ENCODE measurements at places on chromosomes 11 and 22.

DNA sequence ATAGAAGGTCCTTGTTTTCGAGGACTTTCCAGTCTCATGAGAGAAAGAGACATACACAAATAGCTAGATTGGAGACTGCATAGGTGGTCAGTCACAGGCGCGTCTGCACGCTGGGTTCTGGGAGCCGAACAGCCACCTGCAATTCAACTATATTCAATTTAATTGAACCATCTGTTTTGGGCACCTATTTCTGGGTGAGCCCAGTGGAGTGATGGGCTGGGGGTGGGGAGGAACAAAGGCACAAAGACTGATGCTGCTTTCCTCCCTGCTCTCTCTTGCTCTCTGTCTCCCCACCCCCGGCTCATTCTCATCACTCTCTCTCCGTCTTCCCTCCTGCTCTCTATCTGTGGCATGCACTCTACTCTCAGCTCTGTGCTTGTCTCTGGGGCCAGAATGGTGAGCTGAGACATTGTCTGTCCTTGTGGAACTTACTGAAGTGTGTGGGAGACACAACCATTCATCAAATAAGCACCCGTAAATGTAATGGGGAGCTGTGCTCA is 48.1 kb upstream of the B3GAT1 start:
- DNase-seq = no peak

DNA sequence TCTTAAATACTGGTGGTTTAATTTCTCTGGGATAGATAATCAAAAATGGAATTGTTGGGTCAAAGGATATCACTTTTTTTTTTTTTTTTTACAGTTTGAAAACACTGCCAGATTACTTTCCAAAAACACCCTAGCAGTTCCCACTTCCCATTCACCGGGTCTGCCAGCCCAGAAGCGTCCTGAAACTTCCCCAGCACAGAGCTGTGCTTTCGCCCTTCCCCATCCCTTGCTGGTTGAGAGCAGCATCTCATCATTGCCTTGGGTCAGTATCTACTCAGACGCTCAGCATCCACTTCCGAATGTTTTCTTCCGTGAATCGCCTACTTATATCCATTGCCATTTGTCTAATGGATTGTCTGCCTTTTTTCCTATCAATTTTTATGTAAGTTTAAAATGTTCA is 5.5 kb downstream of the CERK start:
- DNase-seq = no peak

- DNase-seq = no peak
Observed at GRCh38 chr11:34754171-34754823, 133.4 kb downstream of the EHF start.

- peak; percentile 8 for DNase-seq
Observed at GRCh38 chr11:34916843-34917770, 689 bp downstream of the PDHX start.

GRCh38 chr11:14082338-14082737 is 119.8 kb downstream of the SPON1 start:
- no peak for DNase-seq

DNA sequence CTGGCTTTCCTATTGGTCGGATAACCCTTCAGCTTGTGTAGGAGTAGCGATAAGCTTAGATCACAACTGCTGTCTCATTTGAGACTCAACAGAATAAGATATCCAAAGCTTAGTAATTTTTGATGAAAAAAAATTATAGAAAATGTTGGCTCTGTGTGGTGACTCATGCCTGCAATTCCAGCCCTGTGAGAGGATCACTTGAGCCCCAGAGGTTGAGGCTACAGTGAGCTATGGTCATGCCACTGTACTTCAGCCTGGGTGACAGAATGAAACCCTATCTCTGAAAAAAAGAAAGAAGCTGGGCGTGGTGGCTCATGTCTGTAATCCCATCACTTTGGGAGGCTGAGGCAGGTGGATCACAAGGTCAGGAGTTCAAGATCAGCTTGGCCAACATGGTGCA is 55.6 kb upstream of the RRM1 start:
- no peak for DNase-seq

GRCh38 chr11:2738551-2739431 is 39.0 kb upstream of the KCNQ1OT1 start:
- DNase-seq = no peak

DNA sequence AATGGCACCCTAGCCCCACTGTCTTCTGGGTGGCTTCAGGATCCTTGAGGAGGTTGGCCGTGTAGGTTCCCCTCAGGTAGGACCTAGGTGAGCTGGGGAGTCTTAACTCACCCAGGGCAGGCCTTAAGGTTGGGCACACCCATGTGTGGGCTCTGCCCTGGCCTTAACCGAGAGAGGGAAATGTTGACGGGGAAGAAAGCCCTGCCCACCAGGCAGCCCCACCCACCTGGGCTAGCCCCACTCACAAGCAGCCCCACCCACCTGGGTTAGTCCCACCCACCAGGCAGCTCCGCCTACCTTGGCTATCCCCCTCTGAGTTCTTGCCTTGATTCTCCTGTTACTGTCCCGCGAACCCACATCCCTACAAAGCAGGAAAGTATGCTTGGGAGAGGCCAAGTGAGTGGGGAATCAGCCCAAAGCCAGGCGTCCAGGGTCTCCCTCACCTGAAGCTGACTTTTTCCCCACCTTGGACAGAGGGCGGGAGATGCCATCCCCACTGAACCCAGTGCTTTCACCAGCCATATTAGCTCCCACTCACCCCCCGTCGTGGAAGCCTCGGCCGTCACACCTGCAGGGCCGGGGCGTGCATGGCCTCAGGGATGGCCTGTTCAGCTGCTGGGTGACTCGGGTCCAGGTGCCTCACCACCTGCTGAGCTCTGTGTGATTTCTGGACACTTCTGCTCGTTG is at the start of gene MYEOV:
Gene MYEOV (plus strand): TSS at position 337 of the 687 bp plus-strand sequence. CDS start 1,200 bp downstream, outside the sequence.
- peak; percentile 41 for DNase-seq

DNA sequence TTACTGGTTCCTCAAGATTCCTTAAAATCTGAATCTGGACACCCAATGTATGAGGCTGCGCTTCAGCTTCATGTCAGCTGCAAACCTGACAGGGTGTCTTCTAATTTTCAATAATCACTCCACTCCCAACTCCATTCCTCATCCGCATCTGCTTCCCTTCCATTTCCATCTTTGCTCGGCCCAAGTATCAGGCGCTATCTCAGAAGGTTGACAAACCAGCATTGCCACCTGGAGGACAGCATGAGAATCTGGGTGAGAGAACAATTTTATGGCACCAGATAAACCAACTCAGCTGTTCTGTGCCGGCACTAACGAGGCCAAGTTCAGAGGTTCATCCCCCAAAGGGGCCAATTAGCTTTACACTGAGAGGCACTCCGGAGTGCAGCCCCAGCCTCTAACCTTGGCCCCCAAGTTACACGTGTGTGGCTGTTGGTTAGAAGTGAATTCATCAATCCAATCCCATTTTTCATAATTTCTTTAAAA is 79.1 kb upstream of the LMO2 start:
- no peak for DNase-seq

GRCh38 chr11:70628855-70629844 is 230.8 kb downstream of the CTTN start:
- no peak for DNase-seq

GRCh38 chr11:72102162-72102561 is 935 bp downstream of the LAMTOR1 start:
- DNase-seq = no peak

DNA sequence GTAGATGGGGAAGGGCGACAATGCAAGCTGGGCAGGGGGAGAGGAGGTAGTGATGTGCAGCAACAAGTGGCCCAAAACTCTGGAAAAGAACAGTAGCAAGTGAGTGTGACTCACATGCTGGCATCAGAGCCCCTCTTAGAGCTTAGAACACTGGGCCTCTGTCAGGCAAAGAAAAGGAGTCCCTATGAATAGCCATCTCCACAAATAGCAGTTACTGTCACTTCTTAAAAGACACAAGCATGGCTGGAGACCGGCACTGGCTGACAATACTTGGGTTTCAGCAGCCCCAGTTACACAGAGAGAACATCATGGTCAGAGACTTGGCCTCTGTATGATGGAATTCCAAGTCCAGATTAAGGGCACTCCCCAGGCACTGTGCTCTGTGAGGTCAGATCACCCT is 58.2 kb downstream of the PRCP start:
- DNase-seq = no peak

DNA sequence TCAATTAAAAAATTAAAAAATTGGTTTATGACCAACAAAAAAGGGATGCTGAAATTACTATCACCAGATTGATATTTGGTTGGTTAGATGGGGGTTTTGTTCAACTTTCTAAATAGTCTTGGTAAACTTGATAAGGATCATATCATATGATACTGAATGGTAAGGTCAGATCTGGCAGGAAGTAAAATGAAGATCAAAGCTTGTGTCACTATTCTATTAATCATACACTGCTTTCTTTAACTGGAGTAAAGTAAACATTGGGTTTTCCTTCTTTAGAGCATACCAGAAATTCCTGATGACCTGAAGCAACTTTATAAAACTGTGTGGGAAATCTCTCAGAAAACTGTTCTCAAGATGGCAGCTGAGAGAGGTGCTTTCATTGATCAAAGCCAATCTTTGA is 40.2 kb downstream of the RRM1 start:
- no peak for DNase-seq

- no peak for DNase-seq
Observed at GRCh38 chr11:86569109-86569508, 103.3 kb downstream of the ME3 start.

- no peak for DNase-seq
Observed at GRCh38 chr11:129290966-129291365, 84.7 kb upstream of the BARX2 start.

DNA sequence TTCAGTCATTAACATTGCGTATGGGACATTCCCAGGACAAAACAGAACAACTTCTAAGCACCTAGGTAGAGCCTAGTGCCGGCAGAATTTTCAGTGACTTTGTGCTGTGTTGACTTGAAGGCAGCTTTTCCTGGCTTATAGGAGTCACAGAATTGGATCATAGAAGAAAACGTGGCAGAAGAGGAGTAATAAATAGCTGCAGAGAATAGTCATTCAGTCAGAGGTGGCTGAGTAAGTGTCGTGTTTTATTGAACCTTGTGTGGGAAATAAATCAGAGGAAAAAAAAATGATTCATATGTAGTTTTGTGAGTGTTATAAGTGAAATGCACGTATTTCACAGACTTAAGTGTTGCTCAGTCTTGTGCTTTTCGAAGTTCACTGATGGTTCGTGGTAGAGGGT is 2.1 kb downstream of the BARX2 start:
- DNase-seq = no peak

- DNase-seq = no peak
Observed at GRCh38 chr22:17860220-17860965, 86.1 kb upstream of the BID start.

DNA sequence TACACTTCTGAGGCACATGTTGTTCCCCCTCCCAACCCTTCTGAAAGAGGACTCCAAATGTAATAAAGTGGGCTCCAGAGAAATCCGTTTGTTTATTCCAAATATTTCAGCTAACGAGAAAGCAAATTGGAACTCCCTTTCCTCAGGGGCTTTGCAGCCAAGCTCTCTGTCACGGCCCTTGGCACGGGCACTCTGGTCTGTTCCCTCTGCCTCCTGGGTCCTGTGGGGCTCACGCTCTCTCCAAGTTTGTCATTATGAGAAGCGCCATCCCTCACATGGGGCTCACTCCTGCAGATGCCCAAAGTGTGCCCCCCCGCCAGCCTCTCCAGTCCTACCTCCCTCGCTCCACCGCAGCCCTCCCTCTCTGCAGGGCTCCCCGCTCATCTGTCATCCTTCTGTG is 125.4 kb upstream of the POU2AF2 start:
- DNase-seq = no peak

- DNase-seq = no peak
Observed at GRCh38 chr11:76206327-76207081, at the start of gene WNT11. Gene WNT11 (minus strand): TSS chr11:76206502. CDS start chr11:76206407, 95 bp downstream.

- peak; percentile 89 for DNase-seq
Observed at GRCh38 chr11:15074206-15075161, 1.1 kb downstream of the CALCB start.

DNA sequence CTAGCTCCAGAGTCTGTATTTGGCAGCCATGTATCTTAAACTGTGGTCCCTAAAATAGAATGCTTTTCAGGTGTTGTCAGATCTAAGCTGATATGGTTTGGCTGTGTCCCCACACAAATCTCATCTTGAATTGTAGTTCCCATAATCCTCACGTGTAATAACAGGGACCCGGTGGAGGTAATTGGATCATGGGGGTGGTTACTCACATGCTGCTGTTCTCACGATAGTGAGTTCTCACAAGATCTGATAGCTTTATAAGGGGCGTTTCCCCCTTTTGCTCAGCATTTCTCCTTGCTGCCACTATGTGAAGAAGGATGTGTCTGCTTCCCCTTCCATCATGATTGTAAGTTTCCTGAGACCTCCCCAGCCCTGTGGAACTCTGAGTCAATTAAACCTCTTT is 199.9 kb upstream of the ISX start:
- DNase-seq = no peak

DNA sequence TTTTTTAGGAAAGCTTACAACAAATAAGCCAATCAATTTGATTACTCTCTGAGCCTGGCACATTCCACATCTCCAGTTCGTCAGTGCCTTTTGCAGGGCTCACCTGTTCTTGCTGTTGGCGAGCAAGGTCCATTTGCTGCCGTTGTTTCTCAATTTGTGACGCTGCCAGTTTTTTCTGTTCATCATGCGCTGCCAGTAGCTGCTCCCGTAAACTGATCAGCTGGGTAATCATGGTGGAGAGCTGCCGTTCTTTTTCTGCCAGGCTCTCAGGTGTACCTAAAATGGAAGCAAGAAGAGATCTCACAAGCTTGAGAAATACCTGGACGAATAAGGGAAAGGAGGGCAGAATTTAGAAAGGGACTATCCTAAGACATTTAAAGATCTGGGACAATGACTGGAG is 169.7 kb downstream of the SOX6 start:
- DNase-seq = no peak

GRCh38 chr11:120784566-120785251 is 239.2 kb upstream of the TBCEL start:
- DNase-seq = no peak

DNA sequence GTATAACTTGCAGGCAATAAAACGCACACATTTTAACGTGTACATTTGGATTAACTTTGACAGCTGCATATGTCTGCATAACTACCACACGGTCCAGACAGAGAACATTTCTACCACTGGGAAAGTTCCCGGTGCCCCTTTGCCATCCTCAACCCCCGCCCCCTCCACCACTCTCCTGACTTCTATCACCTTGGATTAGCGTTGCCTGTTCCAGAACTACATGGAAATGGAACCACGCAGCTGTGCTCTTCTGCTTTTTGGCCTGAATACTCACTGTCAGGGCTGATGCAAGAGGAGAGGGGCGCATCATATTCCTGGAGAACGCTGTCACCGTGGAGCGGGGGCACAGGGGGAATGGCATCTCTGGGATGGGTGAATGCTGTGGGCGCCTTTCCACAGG is 62.1 kb downstream of the LRP5 start:
- DNase-seq = no peak

DNA sequence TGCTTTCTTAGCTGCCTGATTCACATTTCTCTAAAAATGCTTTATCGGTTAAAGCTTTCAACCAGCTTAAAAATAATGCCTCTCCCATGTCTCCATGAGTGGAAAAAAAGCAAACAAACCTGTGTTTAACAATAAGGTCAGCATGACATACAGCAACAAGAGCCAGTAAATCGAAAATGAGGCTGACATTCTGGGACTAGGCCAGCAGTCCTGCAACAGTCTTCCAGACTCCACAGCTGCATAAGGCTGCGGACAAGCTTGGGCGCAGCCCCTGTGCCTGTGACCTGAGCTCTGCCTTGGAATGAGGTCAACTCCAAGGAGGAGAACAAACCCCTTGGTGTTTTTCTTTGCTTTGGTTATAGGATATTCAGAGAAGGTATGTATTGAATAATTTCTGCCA is 95.5 kb downstream of the PGR start:
- DNase-seq = no peak

- no peak for DNase-seq
Observed at GRCh38 chr11:20342347-20343141, 21.0 kb upstream of the HTATIP2 start.

Measured in stimulated activated CD4-positive, alpha-beta T cell treated with anti-CD3 and anti-CD28 coated beads, TNF-alpha, amount 100 ng/mL, for 48 hours (primary cell).